ENCODE measurements at places on chromosomes 12 and 14.

DNA sequence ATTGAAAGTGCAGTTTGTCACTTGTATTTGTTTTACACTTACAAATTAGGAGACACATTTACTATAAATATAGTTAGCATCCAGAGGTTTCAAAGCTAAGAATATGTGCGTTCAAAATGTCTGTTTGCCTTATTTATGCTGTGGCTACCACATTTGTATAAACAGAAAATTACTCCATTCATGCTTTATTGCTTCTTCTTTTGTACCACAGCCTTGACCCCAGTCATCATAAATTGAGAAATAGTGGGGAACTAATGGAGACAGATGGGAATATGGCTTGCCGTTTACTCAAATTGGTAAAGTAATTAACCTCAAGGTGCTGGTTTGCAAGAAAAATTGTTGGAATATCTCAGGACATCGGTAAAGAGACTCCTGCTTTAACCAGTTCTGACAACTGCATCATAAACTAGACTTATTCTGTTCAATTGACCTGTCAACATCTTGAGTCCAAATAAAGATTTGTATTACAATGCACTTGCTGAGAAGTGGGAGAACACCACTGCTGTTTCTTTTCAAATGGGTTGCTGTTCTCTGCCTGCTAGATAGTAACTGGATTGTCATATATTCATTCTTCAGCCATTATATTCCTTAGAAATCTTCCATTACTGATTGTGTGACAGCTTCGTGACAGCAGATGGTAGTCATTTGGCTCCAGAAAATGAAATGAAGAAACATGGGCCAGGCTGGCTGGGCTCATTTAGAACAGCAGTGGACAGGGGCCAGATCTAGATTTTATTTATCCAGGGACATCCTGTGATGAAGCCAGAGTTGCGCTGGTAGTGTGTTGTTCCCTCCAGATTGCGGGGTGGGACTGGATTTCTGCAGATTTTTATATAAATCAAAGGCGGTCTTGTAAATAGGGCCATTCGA is 354.4 kb downstream of the EGLN3 start:
- no peak for DNase-seq

- DNase-seq, result no peak
Measured at GRCh38 chr12:104997541-104997940, 11.4 kb downstream of the NOPCHAP1 start.

GRCh38 chr12:76568130-76568529 is 8.6 kb upstream of the OSBPL8 start:
- no peak for DNase-seq

GRCh38 chr14:101963052-101963451 is 1.3 kb upstream of the DYNC1H1 start:
- no peak for DNase-seq

GRCh38 chr14:73851000-73851399 is 631 bp upstream of the PTGR2 start:
- DNase-seq, result no peak

DNA sequence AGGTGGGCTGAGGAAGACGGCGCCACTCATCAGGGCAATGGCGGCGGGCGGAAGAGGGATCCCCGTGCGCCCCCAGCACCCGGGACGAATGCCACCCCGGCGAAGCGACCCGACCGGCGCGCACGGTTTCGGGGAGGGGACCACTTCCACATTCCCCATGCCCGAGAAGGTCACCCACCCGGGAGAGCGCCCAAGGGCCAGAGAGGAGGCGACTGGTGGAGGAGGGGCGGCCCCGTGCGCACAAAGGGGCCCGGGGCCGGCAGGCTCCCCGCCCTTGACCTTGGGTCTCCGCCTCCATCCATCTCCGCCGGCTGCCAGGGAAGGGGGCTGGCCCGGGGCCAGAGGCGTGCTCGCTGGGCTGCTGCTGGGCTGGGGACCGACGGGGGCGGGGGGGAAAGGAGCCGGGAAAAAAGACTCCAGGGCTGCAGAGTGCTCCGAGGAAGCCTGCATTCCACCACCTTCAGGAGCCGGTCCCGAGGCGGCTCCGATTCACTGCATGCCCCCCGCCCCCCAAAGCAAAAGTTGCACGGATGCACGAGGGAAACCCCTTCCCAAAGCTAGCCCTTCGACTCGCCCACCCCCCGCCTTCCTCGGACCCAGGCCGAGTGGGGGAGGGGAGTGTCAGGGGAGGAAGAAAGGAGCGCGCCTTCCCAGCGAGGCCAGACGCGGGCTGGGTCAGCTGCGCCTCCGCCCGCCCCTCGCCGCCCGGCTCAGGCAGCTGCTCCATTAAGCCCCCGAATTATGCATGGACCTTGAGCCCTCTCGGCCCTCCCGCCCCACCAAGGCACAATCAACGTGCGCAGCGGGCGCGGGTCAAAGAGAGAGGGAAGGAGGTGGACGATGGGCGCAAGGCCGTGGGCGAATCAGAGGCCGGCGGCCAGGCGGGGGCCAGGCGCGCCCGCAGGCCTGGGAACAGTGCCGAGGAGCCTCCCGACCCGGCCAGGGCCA is 26.2 kb downstream of the BCL11B start:
- DNase-seq, result no peak

- DNase-seq, result no peak
Measured at GRCh38 chr14:92938890-92939671, 16.1 kb downstream of the CHGA start.

- no peak for DNase-seq
Measured at GRCh38 chr14:58562141-58562540, 75.6 kb upstream of the DACT1 start.

GRCh38 chr14:79356040-79356439 is 855.3 kb downstream of the DIO2 start:
- DNase-seq, result no peak

- no peak for DNase-seq
Measured at GRCh38 chr12:116454950-116455447, 104.2 kb upstream of the MAP1LC3B2 start.

- no peak for DNase-seq
Measured at GRCh38 chr12:13386323-13387039, 190.0 kb downstream of the EMP1 start.

- DNase-seq, result no peak
Measured at GRCh38 chr12:120181991-120182631, 12.4 kb downstream of the GCN1 start.

GRCh38 chr12:65045269-65045668 is 75.8 kb downstream of the WIF1 start:
- DNase-seq, result no peak

GRCh38 chr14:26709019-26709418 is 111.2 kb upstream of the NOVA1 start:
- peak; percentile 9 for DNase-seq
